ENCODE measurements at places on chromosomes 12 and 14. TPM values are rescaled to one million over a fixed set of nuclear protein-coding genes. Genes with fewer than 3 reads are reported as not detected.

DNA sequence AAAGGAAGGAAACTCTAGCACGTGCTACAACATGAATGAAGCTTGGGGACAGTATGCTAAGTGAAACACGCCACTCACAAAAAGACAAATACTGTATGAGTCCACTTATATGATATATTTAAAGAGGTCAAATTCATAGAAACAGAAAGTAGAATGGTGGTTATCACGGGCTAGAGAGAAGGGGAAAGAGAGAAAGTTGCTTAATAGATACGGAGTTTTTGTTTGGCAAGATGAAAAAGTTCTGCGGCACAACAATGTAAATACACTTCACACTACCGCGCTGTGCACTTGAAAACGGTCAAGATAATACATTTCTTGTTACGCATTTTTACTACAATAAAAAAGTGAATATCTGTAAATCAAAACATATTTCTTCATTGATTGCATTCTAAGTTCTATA, 37.3 kb downstream of the FBLN5 start:
- no peak for DNase-seq

DNA sequence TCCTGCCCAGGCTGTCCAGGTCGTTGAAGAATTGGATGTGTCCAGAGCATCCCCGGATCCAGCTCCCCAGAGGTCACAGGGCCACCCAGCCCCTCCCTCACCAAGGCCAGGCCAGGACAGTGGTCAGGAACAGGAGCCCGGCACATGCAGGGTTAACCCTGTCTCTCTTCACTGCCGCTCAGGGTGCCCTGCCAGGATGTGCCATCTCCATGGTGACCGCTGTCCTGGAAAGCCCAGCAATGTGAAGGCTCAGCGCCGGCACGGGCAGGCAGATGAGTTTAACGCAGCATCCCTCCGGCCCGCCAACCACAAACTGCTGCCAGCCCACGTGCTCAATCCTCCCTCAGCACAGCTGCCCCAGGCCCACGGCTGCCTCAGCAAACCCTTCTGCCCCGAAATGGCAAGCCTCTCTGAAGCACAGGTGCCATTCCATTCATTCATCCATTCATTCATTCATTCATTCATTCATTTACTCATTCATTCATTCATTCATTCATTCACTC, 4.4 kb downstream of the TMEM179 start:
- peak; percentile 66 for DNase-seq

- no peak for DNase-seq
These were observed 48.2 kb downstream of the FOXA1 start for GRCh38 chr14:37546621-37547447.

DNA sequence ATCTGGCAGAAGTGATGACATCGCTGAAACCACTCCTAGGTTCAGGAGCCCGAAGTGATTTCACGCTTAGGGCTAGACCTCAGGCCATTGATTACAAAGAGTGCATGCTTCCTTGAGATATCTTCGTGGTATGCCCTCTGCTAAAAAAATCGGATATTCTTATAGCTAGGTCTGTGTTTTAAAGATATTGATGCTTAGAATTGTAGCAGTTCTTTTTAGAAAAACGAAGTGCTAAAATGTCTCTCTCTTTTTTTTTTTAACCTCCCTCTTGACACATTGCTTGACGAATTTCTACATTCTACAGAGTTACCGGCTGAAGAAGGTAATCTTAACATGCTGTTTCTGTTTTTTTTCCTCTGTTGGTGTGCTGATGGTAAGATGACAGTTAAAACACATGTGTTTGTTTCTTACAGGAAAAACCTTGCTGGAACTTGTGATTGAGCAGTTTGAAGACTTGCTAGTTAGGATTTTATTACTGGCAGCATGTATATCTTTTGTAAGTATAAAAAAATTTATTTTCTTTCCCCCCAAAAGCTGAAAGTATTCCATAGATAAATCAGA, 1.3 kb downstream of the ATP2A2 start:
- DNase-seq: no peak

DNA sequence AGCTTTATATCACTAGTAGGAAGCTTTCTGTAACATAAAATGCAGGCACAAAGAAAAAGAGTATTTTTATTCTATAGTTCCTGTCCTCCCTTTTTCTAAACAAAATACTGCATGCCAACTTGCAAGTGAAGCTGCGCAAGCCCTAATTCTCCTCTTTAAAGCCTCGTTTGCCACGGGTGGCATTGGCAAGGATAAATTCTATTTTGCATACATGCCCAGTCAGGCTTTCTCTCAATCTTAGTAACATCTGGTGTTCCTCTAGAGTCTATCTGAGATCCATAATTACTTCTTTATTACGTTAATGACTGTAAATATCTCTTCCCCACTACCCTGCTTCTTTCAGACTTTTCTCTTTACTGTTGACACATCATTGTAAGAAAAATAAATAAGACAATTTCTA, 97.1 kb upstream of the DAAM1 start:
- DNase-seq: peak; percentile 7

DNA sequence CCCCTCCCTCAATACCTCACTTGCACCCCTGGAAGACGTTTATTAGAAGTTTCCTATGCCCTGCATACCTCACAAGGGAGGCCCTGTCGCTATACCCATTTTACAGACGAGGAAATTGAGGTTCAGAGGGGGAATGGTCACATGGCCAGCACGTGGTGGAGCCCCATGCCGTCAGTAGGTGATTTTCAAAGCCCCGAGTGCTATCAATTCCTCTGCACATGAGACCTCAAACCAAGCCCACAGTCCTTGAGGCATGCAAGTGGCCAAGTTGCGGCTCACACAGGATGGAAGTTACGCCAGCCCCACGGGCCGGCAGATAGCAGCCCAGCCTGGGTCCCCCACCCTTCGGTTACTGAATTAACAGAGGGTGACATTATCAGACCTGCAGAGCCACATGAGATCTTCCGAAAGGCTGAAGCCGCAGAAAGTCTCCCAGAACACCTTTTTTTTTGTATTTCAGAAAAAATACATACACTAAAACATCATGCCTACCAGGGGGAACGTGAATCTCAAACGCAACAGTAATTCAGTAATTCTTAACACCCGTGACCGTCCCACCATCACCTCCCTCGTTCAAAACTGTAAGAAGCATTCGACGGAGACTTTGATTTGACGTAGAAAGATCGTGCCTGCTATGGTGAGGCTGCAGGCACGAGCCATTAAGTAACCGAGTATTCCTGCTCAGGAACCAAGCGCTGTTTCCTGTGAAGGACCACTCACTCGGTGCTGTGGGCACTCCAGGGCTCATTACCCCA, 129.0 kb downstream of the RFLNA start:
- DNase-seq: no peak

DNA sequence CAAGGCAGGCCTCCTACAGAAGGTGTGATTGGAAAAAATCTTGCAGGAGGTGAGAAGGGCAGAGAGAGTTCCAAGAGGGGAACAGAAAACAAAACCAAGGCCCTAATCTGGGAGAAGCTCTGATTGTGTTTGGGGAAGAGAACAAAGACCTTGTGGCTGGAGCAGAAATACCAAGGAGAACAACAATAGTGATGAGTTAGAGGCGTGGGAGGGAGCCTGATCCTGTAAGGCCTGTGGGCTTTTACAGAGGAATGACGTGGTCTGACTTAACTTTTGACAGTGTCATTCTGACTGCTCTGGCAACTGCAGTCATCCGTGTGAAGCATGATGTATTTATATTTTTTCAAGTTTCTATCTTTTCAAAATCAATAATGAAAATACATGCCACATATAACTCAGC, 200.6 kb downstream of the ANO4 start:
- DNase-seq: no peak

DNA sequence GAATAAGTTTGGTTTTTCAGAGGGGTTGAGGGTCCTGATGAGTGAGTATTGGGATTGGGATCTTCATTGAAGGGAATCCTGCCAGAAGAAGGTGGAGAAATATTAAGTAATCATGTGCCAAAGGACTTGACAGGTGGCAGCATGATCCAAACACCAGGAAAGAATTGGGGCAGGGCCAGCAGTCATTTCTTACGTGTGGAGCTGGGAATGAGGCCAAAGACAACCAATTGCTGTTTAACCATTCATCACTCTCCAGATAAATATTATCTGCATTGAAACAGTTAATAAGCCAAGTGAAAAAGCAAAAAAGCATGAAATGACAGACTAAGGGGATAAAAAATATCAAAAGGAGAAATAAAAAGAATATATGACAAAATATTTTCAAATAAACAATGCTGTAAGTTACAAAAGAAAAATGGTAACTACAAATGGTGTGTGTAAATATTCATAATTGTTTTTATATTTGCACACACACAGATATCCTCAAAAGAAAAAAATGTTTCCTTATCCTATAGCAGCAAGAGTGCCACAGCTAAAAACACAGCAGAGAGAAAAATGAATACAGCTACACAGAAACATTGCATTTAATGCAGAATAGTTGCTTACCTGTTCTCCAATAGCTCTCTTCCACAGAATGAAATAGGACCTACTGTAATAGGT, 26.2 kb downstream of the C2CD5 start:
- peak; percentile 7 for DNase-seq

DNA sequence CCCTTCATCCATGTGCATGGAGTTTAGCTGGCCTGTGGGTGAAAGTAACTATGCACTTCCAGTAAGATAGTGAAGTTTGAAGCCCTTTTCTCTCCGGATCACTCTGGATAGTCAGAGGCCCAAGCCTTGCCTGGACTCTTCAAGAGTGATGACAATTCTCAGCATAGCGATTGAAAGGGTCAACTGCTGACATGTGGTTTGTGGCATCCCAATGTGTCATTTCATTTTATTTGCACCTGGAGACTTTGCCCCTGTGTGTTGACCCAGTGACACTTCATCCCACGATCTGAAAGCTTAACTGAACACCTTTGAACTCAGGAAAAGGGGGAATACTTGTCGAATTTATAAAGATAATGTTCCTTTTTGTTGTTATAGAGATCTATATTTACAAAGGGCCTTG, 711.9 kb upstream of the TMEM132C start:
- DNase-seq: no peak

- DNase-seq: no peak
These were observed 161.7 kb downstream of the ANO2 start for GRCh38 chr12:5783289-5783920.

DNA sequence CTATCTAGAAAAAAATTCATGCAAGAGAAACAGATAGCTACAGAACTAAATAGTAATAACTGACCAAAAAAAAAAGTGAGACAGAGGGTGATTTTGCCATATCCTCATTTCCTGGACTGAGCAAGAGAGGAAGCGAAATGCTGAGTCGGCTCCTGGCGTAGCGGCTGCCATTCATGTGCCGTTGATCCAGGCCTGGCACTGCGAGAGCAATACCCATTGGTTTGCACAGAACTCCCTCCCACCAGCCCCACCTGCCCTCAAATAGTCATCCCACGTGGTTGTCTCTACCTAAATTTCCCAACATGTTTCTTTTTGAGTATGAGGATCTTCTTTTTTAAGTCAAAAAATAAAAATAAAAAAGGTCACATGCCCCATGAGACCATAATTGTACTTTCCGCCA, 9.4 kb upstream of the WNT5B start:
- DNase-seq: peak; percentile 60

DNA sequence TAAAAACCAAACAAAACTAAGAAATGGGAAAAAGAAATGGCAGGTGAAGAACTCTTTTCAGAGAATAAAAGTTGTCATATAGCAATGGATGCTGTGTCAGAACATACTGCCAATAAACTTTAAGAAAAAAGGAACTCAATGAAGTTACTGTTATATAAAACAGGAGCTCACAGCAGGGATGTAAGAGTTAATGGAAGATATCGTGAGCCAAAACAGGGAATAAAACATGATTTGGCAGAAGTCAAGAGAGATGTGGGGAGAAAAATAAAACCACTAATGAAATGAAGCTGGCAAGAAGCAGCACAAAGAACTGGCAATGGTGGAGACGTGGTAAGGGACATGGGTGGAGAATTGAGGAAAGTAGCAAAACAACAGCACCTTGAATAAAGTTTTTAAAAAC, 61.0 kb downstream of the TAOK3 start:
- DNase-seq: no peak

GRCh38 chr14:95547626-95548327, 12.9 kb downstream of the GLRX5 start:
- DNase-seq: no peak

- no peak for DNase-seq
These were observed 62.4 kb upstream of the PSMC1 start for GRCh38 chr14:90193925-90194324.

Gene RND1
- 0.22 TPM for total RNA-seq

Gene CD4
- total RNA-seq: 3.1 TPM

Gene LBHD2
- 0.09 TPM for total RNA-seq

Gene ENDOU
- 0.31 TPM for total RNA-seq

Measured in muscle of leg (tissue), 16 donors.